Activated T-cell treated with anti-CD3 and anti-CD28 coated beads for 1 hour (primary cell): ENCODE measurements at places on chromosomes 1 and 21.

GRCh38 chr1:60265560-60266535 is 192.3 kb upstream of the C1orf87 start:
- no peak for DNase-seq

- DNase-seq, result no peak
These were observed 328.3 kb upstream of the ADGRL2 start for GRCh38 chr1:81472387-81472786.

- no peak for DNase-seq
These were observed 581 bp downstream of the ETV3 start for GRCh38 chr1:157137408-157138219.

- DNase-seq, result no peak
These were observed 15.2 kb downstream of the F3 start for GRCh38 chr1:94526152-94526980.

- DNase-seq, result no peak
These were observed 48.6 kb upstream of the LMO4 start for GRCh38 chr1:87279966-87280535.

DNA sequence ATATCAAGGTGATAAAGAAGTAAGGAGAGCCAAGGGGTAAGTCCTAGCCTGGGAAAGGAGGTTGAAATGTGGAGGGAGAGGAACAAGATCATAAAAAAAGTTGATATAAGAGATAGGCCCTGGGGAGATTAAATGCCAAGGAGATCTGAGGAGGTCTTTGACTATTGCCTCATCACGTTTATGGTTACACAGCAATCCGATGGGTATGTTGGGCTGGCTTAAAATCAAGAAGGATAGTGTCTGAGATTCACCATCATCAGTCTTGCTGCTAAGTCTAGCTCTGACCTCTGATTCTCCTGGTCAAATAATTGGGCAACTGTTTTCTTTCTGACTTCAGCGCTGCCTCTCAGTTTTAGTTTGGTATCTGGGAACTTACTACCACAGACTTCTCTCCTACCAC is 416.3 kb downstream of the GPATCH2 start:
- DNase-seq, result no peak

GRCh38 chr1:24351918-24352627 is 32.9 kb downstream of the GRHL3 start:
- no peak for DNase-seq

DNA sequence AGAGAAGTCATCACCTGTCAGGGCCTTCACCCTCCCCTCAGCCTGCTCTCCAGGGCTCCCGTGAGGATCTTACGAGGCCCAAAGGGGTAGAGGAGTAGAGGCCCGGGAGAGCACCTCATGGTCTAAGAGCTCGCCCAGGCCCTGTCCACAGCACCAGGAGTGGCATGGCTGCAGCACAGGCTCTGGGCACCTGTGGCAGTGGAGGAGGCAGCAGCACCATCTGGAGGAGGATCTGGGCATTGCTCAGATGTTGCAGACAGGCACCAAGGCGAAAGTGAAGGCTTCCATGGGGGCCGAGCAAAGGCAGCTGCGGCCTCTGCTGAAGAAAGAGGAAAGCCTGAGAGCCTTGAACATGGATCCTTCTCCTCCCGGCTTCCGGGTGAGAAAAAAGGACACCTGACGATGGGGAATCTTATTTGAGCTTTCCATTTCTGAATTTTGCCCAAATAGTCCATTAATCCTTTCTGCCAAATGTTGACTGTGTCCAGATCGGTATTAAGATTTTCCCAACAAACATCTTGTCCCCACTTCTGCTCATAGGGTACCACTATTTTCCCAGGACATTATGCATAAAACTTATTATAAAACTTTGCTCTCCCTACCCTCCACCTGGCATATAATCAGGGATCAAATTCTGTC is 604.7 kb downstream of the PTPRC start:
- DNase-seq, result peak; percentile 42

DNA sequence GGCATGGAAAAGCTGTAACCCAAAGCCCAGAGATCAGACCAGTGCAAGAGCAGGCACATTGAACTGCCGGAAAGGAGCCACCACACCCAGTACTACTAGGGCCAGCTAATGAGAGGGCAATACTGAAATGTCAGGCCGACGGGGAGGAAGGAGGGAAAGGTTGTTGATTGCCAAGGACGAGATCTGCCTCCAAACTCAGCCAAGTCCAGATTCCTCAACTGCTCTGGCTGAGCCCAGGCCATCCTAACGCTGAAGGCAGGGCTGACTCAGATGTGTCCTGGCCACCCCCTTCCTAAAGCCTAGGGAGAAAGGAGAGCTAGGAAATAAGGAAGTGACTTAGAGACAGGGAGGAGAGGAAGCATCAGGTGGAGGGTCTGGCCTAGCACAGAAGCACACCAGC is 42.1 kb upstream of the IPO9 start:
- no peak for DNase-seq

- DNase-seq, result no peak
These were observed 73.2 kb downstream of the SSBP3 start for GRCh38 chr1:54332781-54333585.

GRCh38 chr1:156233426-156234127 is 8.4 kb upstream of the BGLAP start:
- no peak for DNase-seq

DNA sequence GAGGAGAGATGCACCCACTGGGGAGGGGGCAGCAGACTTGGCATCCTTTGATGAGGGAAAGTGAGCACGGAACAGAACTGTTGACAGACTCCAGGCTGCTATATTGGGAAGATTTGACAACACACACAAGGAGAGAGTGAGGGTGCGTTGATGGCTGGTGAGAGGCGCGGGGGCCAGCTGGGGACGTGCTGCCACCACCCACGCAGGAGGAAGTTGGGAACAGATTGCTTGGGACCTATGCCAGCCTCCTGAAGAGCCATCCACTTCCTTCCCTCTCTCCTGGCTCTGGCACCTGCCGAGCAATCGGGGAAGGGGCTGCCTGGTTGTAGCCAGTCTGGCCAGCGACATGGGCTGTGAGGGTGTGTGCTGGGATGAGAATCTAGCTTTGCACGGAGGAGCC is 223.7 kb upstream of the CSF3R start:
- no peak for DNase-seq

DNA sequence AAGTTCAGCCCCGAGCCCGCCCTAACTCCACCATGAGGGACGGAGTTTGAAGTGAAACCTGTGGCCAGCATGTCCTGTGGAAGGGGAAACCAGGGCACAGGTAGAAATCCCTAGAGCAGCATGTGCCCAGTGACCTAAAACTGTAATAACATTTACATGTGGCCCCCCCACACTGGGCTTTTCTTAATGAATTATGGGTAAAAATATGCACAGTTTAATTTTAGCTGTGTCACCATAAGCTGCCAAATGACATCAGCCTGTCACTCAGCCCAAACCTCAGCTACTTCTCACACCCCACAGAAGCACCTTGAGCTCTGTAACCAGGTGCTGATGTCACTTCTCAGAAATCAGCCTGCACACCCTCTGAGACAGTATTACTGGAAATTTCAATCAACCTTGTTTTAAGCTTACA is 50.0 kb upstream of the SLC19A1 start:
- DNase-seq, result peak; percentile 44

GRCh38 chr1:2347896-2348295 is 43.5 kb downstream of the MORN1 start:
- no peak for DNase-seq

DNA sequence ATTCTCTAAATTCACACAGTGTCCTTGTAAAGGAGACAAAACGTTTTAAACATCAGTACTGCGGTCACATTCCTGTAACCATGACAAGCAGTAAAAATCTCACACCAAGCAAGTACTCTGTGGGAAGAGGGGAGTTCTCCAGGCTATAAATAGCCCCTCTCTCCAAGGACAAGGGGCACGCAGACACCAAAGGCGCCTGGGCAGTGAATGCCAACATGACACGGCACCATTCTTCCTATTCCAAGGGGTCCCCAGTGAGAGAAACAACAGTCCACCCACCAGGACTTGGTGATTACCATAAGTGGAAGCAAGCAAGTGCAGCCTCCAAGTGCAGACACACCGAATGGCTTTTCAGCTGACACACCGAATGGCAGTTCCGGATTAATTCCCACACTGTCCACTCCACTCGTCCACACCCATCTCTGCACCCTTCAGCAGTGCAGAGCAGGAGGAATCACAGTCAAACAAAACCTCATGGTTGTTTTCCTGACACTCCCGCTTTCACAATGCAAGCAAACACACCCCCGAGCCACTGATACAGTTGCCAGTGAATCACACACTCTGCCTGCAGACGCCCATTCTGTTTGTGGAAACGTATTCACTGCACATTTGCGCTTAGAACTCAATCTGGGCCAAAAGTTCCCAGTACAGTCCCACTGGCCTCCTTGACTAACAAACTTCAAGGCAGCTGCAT is 1.8 kb downstream of the PTTG1IP start:
- DNase-seq, result no peak

DNA sequence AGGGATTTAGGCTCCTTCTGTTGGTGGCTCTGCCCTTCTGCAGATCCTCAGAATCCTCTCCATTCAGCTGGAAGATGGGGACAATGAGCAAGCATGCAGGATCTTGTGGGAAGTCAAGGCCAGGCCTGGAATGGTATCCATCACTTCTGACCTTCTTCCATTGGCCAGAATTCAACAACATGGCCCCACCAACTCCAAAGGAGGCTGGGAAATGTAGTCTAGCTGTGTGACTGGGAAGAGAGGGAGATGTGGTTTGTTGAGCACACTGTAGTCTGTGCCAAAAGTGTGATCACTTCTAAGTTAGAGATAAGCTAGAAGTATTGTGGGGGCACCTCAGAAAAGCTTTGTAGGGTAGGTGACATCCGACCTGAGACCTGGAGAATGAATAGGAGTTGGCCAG is 60.4 kb upstream of the WNT4 start:
- no peak for DNase-seq

DNA sequence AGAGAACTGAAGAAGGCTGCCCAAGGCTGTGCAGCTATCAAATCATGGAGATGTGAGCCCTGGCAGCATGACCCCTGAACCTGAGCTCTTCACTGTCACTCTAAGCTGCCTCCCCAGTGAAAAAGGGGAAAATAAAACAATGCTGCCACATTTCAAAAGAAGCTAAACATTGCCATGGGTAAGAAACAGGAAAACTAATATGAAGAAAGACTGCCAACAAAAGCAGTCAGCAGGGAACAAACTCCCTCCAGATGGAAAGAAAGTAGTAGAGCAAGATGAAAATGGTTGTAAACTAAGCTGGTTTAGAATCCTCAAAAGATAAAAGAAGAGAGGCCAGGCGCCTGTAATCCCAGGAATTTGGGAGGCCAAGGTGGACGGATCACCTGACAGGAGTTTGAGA is 36.2 kb upstream of the CSF1 start:
- no peak for DNase-seq

GRCh38 chr1:101323535-101323934 is 86.7 kb downstream of the S1PR1 start:
- DNase-seq, result no peak

GRCh38 chr1:114130846-114131525 is 22.7 kb downstream of the SYT6 start:
- no peak for DNase-seq

DNA sequence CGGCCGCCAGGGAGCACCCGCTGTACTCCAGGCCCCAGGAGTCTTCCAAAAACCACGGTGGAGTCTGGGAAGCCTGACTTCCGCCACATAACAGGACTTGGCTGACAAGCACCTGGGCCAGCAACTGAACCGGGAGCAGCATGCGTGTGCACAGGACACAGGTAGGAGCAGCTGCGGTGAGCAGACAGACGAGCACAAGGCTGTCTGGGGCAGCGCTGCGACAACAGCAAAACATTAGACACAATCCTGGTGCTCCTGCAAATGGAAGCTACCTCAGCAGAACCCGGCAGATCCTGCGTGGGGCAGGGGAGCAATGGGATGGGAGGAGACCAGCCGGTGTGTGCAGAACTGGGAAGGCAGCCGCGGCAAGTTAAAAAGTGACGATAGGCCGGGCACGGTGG is 80.4 kb downstream of the NPHP4 start:
- no peak for DNase-seq

DNA sequence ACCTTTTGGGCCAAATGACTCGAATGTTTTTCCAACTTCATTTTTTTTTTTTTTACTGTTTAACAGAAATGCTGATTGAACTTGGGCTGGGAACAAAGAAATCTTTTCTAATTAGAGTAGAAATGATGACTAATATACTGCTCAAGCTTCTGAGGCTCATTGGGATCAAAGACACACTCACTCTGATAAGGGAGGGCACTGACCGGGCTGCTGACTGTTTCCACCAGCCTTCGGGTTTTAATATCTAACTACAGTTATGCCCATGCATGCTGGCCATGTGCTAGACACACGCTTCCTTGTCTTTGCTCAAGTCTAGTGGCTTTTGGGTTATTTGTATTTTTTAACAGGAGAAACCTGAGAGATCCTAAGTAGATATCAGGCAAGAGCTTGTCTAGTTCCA is 16.8 kb downstream of the ZBTB18 start:
- DNase-seq, result no peak

DNA sequence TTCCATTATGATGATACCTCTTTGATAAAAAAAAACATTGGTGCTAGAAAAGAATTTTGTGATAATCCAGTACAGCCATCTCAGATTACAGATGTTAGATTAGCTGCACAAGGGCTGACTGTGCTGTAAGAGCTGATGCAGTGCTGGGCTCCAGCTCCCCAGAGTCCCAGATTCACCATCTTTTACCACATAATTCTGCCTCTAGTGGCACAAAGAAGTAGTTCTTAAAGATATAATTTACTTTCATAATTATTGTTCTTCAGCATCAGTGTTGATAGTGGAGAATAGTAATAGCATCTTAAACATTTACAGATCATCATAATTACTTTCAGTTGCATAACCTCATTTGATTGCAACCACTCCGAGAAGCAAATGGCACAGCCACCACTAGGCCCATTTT is 262.1 kb downstream of the BRINP2 start:
- DNase-seq, result no peak

DNA sequence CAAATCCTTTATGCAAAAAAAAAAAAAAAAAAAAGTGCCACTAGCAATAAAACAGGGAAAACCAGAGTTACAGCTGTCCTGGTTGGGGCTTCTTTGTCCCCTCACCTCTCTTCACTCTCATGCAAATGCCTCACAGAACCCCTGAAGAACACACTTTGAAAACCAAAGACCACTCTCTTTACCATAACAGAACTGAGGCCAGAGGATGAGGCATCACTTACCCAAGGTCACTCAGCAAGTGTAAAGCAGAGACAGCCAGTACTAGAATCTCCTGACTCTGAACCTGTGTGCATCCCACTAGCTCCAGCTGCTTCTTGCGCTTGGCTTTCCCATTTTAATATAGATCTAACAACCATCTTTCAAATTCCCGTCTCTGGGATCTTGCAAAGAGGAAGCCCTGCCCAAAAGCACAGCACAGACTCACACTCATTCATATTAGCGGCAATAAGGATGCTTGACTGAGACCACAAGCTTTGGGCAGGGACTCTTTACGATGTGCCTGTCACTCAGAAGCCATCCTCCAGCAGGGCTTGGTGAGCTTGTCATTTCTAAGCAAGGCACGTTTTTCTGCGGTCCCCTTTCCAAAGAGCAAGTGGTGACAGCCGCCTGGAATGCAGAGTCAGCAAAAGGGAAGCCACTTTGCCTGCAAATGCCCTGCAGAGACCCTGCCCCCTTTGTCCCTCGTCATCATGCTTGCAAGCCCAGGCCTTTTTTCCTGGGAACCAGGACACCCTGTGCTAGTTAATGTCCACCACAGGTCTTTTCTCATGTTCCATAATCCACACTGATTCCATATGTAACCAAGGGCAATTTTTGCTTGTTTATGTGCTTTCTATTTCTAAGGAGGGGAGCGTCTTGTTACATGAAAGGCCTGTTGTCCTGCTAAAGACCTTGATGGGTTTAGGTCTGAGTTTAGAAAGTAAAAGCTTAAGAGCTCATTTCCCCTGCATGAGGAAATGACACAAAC is 76.5 kb upstream of the NFIA start:
- DNase-seq, result no peak

- no peak for DNase-seq
These were observed 6.3 kb downstream of the MRAP start for GRCh38 chr21:32304998-32305397.
